ENCODE measurements at places on chromosomes 3 and 15.

- DNase-seq: no peak
- no peaks in the 10 kb centered on the region for H3K27me3 ChIP-seq
- no peak overlapping the region for H3K27ac ChIP-seq
- H3K4me1 ChIP-seq: no peaks in the 10 kb centered on the region
Measured at GRCh38 chr3:40631341-40631995, 106.7 kb downstream of the ZNF621 start.

GRCh38 chr3:43212914-43213611 is 73.3 kb upstream of the SNRK start:
- H3K27me3 ChIP-seq: no peaks in the 10 kb centered on the region
- H3K36me3 ChIP-seq: no peaks in the 10 kb centered on the region
- H3K27ac ChIP-seq: no peak overlapping the region
- DNase-seq: no peak

DNA sequence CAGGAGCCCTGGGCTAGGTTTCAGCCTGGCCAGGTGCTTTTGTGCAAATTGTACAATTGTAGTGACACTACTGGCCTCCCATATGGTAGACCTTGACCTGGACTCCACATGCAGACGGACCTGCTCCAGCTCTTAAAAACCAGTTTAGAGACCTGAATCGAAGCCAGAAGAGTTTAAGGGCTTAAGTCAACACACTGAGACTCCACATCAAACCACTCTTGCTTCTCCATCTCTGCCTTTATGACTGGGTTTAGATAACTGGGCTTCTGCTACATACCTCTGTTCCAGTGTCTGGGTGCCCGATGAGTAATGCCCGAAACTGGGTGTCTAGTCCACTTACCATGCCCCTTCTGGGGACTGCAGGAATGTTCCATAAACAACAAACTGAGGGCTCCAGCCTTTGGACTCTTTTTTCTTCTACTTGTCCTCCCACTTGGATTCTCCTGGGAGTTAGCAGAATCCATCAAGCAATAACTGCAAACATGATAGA is 32.8 kb downstream of the TMEM212 start:
- no peak for DNase-seq
- H3K27ac ChIP-seq: peak overlapping the region; percentile 69
- no peak overlapping the region for H3K4me3 ChIP-seq
- no peaks in the 10 kb centered on the region for H3K27me3 ChIP-seq
- peaks cover 60% of the 10 kb centered on the region for H3K4me1 ChIP-seq
- H3K36me3 ChIP-seq: no peaks in the 10 kb centered on the region

DNA sequence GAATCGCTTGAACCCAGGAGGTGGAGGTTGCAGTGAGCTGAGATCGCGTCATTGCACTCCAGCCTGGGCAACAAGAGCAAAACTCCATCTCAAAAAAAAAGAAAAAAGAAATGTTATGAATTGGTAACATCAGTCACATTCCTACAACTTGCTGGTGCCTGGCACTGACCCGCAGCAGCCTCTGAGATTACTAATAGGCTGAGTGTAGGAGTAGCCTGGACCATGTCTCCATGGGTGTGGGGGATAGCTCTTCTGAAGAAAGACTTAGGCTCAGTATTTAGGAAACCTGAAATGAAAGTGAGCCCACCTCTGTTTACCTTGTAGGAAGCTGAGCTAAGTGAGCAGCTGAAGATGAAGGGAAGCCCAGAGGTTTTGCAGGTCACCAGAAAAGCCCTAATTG is 148.3 kb downstream of the LRRC28 start:
- peaks cover 11% of the 10 kb centered on the region for H3K4me1 ChIP-seq
- no peak overlapping the region for H3K4me3 ChIP-seq
- H3K36me3 ChIP-seq: no peaks in the 10 kb centered on the region
- no peak for DNase-seq

DNA sequence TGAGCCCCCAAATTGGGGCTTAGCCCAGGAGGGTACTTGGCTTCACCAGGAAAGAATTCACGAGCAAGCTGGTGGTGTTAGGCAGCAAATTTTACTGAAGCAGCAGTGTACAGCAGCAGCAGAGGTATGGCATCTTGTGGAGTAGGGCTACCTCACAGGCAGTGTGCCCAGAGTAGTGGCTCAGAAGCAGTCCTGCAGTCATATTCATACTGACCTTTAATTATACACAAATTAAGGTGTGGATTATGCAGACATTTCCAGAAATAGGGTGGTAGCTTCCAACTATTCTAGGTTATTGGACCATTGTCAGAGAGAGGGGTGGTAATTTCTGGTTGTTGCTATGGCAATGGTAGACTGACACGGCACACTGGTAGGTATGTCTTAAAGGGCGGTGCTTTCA is 20.7 kb upstream of the CADPS start:
- no peak overlapping the region for H3K4me3 ChIP-seq
- H3K27ac ChIP-seq: no peak overlapping the region
- no peaks in the 10 kb centered on the region for H3K4me1 ChIP-seq

All from esophagus muscularis mucosa (tissue), 4 donors.